ENCODE measurements at places on chromosomes 3 and 15.

GRCh38 chr3:57078344-57078634, 17.8 kb downstream of the SPATA12 start:
- DNase-seq, result no peak

- DNase-seq, result no peak
These were observed 62.3 kb downstream of the NOX5 start for GRCh38 chr15:69076756-69077155.

DNA sequence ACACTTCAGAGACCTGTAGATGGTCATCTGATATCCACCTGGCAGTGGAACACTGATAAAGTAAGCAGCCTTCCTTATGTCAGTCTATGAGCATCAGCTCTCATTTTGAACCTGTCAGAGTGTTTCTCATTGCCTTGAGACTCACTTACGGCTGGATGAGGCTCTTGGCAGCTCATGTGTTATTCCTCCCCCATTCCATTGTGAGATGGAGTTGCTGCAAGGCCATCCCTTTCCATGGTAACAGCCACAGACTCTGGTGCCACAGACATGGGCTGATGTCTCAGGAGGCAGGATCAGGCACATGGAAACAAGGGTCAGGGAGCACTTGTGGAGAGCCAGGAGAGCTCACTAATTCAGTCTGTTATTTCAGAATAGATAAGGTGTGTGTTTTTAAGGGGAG, 11.9 kb downstream of the KCNAB1 start:
- DNase-seq, result no peak

GRCh38 chr3:62371720-62372591, 1.4 kb downstream of the FEZF2 start:
- no peak for DNase-seq

DNA sequence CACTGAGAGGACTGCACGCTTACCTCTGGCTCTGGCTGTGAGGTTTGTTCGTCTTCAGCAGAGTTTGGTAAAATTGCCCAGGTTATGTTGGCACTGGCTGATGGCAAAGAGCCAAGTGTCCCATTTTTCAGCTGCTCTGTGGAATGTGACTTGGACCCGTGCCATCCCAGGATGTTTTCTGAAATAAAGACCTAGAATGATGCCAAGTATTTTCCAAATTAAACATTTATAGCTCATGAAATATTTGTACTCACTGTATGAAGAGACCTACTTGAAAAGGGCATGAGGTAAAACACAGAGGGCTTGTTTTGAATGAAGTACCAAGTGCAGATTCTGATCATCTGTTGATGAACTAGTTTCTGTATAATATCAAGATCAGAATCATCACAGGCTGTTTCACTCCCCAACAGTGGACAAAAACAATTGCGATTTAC, 200.5 kb downstream of the STT3B start:
- DNase-seq, result no peak

DNA sequence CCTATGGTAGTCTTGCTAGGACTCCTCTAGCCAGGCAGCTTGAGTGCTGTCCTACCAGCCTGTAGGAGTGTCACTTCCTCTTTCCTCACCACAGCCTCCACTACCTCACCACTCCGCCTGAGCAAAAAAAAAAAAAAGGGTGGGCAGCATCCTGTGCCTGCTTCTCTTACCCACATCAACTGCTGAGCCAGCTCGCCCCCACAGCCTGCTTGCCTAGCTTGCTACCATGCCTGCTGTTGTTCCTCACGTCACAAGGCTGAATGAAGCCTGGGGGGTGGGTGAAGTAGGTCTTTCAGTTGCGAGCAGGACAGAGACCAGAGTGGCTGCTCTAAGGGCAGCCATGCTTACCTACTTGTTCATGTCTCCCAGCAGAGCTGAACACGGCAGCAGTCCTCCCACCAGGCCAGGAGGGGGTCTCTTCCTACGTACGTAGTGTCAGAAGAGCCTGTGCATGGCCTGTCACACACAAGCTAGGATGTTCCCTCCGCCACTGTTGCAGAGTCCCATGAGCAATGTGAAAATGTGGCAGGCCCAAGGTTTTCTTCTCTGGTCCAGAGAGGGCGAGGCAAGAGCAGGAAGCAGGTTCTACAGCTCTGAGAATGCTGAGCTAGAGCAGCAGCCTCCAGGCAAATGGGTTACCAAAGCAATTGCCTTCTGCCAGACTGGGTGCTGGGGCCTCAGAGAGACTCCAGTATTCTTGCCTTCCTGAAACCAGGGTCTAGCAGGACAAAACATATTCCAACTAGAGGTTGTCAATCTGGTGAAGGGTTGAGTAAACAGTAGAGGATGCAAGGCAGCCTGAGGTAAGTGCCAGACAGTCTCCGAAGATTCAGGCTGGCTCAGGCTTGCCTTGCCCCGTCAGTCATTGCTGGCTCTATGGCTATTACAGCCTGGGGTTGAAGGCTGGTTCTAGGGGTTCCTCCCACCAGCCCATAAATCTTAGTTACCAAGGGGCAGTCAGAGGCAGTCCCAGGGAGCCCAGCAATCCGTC, 8.1 kb downstream of the PPM1M start:
- DNase-seq, result no peak

GRCh38 chr3:55252921-55253320, 234.2 kb downstream of the WNT5A start:
- no peak for DNase-seq

DNA sequence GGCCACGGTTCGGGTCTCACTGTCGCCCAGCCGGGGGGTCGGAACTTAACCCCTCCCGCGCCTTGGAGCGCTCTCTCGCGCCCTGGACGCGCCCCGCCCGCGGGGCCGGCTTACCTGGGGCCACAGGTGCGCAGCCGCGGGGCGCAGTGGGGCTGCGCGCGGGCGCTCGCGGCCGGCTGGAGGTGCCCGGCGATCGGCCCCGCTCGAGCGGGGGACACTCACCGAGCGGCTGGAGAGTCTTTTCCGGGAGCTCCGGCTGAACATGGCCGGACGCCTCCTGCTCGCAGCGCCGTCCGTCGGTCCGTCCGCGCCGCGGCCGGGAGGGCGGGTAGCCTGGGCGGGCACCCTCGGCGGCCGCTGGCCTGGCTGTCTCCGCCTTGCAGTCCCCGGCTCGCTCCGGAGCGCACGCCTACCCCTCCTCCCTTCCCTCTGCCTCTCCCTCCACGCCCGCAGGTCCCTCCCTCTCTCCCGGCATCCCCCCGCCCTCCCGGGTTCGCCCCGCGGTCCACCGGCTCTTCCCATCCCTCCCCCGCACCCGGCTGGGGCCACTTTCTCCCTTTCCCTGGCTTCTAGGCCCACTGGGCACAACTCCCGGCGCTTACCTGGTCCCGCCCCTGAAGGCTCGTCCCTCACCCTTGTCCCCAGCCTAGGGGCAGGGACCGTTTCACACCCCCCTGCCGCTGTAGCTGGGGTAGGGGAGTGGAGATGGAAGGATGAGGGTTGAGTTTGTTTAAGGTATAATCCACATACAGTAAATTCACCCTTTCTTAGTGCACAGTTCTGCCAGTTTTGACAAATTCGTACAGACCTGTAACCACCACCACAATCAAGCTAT, 220.1 kb upstream of the PRICKLE2 start:
- DNase-seq, result no peak

DNA sequence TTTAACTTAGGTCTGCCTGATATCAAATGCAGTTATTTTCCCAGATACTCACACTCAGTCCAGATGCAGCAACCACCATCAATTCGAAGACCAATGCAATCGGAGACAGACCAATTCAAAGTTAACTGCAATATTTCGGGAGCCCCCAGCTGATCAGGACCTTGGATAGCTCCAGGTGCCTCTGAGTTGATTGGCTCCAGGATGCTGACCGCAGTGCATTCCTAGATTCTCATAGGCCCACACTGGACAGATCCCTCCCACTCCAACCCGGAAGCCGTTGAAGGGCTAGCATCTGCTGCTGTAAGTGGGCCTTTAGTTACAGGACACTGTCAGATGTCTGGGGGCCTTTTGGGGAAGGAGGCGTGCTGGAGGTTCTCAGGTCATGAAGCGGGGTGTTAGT, 89.5 kb upstream of the ATP2B2 start:
- no peak for DNase-seq

GRCh38 chr3:177836671-177837070, 639.4 kb upstream of the TBL1XR1 start:
- DNase-seq, result no peak

DNA sequence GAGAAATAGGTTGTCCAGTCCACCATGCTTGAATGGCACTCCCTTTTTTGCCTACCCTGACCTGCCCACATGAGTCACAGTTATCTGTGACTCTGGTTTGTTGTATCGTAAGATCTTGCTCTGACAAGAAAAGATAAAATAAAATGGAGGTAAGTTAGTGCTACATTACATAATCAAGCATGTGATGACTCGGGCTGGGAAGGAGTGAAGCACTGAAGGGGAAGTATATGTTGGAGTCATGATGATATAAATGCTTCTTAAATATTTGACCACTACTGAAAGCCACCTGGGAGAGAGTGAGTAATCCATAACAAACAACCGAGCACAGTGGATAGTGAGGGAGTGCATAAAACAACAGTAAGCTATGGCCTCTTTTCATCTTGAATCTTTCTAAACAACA, 124.4 kb downstream of the SHOX2 start:
- no peak for DNase-seq

GRCh38 chr3:45226206-45226915, at the start of gene TMEM158:
TMEM158 (minus strand) TSS chr3:45226287; CDS start chr3:45226027, 260 bp downstream.
- DNase-seq, result peak; percentile 16

DNA sequence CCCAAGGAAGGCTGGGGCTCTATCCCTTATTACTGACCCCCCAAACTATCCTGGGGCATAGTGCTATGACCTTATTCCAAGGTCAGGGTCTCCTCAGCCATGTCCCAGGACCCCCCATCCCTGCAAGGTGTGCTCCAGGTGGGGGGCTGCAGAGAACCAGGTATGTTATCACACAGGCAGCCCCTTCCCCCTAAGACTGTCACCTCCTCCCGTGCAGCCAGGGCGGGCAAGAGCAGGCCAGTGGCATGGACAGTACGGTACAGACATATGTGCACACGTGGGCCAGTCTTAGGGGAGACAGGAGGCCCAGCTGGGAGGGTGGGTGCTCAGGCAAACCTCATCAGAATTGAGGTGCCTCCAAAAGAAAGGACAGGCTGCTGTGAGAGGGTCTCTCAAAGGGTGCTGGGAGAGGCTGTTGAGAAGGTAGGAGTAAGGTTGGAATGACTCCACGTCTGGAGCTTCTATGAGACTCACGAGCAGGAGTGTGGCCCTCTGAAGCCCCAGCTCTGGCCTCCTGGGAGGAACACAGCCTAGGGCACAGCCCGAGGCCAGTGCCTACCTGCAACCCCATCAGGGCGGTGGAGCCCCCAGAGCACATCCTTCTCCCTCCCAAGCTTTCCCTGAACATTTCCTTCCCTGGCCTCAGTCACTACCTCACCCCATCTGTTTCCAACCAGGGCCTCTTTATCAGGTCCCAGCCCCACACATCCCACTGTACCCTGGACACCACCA, 1.7 kb upstream of the COL7A1 start:
- DNase-seq, result no peak

GRCh38 chr3:133506215-133506901, 67.1 kb upstream of the CDV3 start:
- DNase-seq, result no peak

DNA sequence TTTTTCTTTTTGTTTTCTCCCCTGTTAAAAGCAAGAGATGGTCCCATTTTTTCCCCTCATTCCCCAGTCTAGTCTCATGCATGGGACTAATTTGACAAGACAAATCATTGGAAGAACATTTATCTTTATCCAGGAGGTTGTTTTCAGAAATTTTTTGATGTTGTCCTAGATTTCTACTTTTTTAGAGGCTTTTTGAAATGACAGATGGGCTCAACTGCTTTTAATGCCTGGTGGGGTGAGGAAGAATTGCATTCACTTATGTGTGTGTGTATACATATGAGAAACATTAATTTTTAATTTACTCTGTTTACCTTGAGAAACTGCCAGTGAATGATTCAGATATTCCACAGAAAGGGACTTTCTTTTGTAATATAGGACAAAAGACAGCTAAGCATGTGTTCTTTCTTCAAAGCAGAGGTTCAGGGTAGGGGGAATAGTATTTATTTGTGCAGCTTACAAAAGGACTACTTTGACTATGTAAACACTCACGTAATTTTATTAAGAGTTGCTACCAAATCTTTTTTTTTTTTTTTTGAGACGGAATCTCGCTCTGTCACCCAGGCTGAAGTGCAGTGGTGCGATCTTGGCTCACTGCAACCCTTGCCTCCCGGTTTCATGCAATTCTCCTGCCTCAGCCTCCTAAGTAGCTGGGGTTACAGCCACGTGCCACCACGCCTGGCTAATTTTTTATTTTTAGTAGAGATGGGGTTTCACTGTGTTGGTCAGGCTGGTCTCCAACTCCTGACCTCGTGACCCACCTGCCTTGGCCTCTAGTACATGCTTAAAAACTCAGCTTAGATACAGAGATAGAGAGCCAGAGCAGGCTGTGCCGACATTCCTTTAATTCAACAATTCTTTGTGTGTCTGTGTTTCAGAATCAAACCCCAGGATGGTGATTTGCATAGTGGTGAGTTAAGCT, 130.1 kb upstream of the RARB start:
- no peak for DNase-seq

GRCh38 chr15:85036716-85037115, 55.1 kb downstream of the PDE8A start:
- no peak for DNase-seq

- DNase-seq, result no peak
These were observed 113.1 kb downstream of the ABI3BP start for GRCh38 chr3:100880072-100880471.

DNA sequence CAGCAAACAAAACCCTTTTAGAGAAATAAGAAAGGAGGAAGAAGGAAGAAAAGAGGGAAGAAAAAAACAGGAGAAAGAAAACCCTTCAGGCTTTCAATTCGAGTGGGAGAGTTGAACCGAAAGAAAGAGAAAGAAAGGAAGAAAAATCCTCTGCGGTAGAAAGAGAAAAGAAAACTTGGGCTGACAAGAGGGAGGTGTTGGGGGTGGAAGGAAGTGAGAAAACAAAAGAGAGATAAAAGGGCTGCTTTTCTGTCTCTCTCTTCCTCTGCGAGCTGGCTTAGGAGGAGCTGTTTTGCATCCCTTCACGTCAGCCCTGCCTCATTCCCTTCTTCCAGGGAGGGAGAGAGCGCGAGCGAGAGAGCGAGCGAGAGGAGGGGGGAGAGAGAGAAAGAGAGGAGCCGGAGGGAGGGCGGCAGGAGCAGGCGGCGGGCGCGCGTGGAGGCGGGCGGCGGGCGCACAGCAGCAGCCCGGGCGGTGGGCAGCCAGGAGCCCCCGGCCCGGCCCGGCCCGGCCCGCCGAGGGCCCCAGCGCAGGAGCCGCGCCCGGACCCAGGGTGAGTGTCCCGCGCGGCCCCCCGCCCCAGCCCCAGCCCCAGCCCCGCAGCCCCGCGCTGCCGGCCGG, at the start of gene ZNF710:
ZNF710 (plus strand) TSS at position 263 of the 621 bp plus-strand sequence. CDS start 65,814 bp downstream, outside the sequence.
- no peak for DNase-seq

- DNase-seq, result no peak
These were observed 117.5 kb upstream of the CRBN start for GRCh38 chr3:3296979-3297381.
